ENCODE measurements at places on chromosomes 11 and 22.
A peak's percentile ranks its signal among the peaks of the same experiment; 100 is the strongest.

DNA sequence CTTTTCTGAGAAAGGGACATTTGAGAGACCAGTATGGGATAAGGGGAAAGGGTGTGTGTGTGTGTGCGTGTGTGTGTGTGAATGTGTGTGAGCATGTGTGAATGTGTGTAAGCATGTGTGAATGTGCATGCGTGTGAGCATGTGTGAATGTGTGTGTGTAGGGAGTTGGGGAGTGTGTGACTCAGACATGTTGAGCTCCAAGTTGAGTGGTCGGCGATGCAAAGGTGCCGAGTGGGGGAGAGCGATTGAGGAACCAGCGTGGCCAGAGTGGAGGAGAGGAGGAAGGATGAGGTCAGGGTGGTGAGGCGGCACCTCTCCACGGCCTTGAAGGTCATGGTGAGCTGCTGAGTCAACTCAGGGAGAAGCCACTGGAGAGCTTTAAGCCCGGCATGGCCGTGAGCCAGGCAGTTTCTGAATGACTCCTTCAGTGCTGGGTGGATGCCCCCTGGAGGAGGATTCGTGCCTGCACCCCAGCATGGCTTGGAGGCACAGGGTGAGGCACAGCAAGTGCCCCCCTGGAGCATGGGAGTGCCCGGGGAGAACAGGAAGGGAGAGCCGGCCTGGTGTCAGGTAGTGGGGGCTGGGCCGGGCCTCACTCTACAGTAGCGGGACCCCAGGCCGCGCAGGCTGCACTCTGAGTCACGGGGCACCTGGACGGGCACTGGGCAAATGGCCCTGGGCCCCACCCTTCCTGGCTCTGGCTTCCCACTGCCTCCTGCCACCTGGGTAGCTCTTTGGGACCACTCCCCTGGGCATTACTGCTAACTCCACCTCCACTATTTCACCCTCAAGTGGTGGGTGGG is 8.2 kb upstream of the CCDC88B start:
- DNase-seq: peak; percentile 89

DNA sequence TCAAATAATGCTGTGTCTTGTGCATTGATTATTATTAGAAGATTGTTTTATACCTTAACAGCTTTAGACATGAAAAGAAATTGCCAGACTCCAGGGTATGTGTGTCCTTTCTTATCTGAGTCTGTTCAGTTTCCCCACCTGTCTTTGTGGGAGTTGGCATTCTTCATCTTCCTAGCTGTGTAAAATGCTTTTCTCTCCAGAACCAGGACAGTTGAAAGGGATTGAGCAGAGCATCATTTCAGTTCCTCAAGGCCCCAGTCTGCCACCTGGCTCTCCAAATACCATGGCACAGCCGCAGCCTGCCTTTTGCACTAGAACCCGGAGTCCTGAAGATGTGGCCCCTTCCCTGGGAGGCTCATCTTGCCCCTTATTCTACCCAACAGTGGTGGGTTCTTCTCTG is 851.9 kb downstream of the NTM start:
- DNase-seq: no peak

- no peak for DNase-seq
Observed at GRCh38 chr11:120499088-120499487, 12.5 kb upstream of the GRIK4 start.

- no peak for DNase-seq
Observed at GRCh38 chr22:50305393-50305922, 2.0 kb downstream of the PLXNB2 start.

GRCh38 chr11:46537537-46538295 is 56.1 kb downstream of the AMBRA1 start:
- peak; percentile 76 for DNase-seq
